ENCODE measurements at places on chromosomes 1 and 21.

DNA sequence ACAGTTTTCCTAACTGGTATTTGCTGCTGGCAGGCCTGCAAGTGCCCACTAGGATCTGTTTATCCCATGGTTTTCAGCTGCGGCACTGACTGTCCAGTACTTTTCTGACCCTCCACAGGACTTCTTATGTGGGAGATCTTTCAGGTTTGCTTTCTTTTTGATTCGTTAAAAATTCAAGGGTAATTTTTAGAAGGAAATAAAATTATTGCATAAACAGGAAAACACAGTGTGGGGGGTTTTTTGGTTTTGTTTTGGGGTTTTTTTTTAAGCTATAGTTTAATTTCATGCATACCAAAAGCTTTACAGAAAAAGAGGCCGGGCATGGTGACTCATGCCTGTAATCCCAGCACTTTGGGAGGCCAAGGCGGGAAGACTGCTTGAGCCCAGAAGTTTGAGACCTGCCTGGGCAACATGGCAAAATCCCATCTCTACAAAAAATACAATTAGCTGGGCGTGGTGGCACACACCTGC is 3.6 kb downstream of the NIBAN1 start:
- no peak for ATAC-seq

DNA sequence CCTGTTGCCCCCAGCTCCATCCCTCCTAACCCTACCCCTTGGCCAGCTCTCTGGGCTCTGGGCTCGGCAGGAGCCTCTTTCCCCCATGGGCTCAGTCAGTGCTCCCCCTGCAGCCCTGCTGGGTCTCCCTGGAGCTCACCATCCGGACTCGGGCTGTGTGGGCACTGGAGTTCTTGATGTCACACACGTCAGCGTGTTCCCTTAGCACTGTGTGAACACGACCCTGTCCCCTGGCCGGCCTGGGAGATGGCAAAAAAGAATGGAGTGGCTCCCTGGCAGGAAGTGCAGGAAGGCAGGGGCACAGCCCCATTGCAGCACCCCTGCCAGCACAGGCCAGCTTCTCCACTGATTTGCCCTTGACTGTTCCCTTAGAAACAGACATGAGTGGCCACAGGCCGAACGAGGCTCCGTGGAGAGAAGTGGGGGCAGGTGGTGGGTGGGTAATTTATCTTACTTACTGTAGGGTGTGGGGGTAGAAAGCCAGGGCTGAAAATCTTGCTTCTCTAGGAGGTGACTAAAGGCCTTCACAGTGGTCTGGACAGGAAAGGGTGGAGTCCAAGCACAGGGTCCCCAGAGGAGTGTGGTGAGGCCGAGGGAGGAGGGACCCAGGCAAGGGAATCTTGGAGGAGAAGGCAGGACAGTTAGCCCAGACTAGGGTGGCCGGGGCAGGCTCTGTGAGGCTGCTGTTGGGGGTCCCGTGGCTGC is 381.7 kb upstream of the VAMP3 start:
- no peak for ATAC-seq

GRCh38 chr1:237181743-237182317 is 139.8 kb downstream of the RYR2 start:
- no peak for ATAC-seq

- no peak for ATAC-seq
Observed at GRCh38 chr1:170624146-170624545, 39.8 kb upstream of the PRRX1 start.

DNA sequence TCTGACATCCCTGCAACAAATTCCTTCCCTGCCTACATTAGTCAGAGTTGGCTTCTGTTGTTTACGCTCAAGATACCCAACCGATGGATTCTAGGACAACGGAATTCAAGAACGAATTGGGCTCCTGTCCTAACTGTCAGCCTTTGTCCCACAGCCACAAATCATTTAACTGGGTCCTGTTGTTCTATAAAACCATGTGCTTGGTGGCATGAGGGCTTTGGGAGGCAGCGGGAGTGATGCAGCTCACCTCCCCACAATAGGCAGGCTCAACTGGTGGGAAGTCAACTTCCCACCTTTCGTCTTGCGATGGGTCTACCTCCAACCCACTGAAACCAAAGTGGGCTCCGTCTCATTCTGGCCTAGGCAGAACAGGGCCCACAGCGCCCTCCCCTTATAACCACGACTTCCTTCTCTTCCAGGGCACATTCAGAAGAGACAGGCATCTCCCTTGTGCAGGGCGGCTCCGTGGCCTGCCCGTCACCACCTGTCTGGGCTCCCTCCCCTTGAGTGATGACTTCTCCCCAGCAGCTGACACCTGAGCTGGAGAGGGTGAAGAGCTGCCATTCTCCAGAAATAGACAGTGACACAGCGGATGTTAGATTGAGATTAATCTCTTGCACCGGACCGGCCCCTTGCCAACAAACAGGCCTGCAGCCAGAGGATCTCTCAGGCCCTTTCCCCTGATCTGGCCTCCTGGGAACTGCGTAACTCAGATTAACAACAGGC is 26.5 kb downstream of the LRRC38 start:
- ATAC-seq = no peak

GRCh38 chr1:54335011-54335754 is 71.0 kb downstream of the SSBP3 start:
- ATAC-seq = no peak
